ENCODE measurements at places on chromosomes 3 and 15. TPM values are rescaled to one million over a fixed set of nuclear protein-coding genes. Genes with fewer than 3 reads are reported as not detected.

LDHAL6B gene
- 0.57 TPM for polyA plus RNA-seq

EPHB3 gene
- polyA plus RNA-seq, result 9.3 TPM

USF3 gene
- polyA plus RNA-seq, result 14.5 TPM

GMPS gene
- 42.2 TPM for polyA plus RNA-seq

TGM5 gene
- 0.03 TPM for polyA plus RNA-seq

KBTBD13 gene
- 0.04 TPM for polyA plus RNA-seq

WNT7A gene
- polyA plus RNA-seq, result 0.01 TPM

IL17RE gene
- 60.9 TPM for polyA plus RNA-seq

NDN gene
- polyA plus RNA-seq, result 67.1 TPM

GOLGA6D gene
- 0.04 TPM for polyA plus RNA-seq

VIPR1 gene
- polyA plus RNA-seq, result 75.3 TPM

SLC6A11 gene
- 0.07 TPM for polyA plus RNA-seq

SI gene
- polyA plus RNA-seq, result 722 TPM

CCR4 gene
- polyA plus RNA-seq, result 0.37 TPM

LYSMD2 gene
- 14.0 TPM for polyA plus RNA-seq

RASL12 gene
- 3.6 TPM for polyA plus RNA-seq

CDHR4 gene
- 0.10 TPM for polyA plus RNA-seq

CCR3 gene
- 0.15 TPM for polyA plus RNA-seq

ZBTB47 gene
- 12.5 TPM for polyA plus RNA-seq

HTR3E gene
- 0.03 TPM for polyA plus RNA-seq

ADGRG7 gene
- 56.1 TPM for polyA plus RNA-seq

DIPK2A gene
- polyA plus RNA-seq, result 50.0 TPM
